ENCODE measurements at places on chromosomes 13 and 19. TPM values are rescaled to one million over a fixed set of nuclear protein-coding genes. Genes with fewer than 3 reads are reported as not detected.

The ONECUT3 gene
- total RNA-seq: not detected

The CABP5 gene
- total RNA-seq: not detected

The SIX5 gene
- total RNA-seq: 16.1 TPM

The ZNF345 gene
- total RNA-seq: 0.58 TPM

The SHISA7 gene
- total RNA-seq: not detected

The THAP8 gene
- 8.4 TPM for total RNA-seq

The RPS19 gene
- 929 TPM for total RNA-seq

The CYP4F2 gene
- not detected for total RNA-seq

The GJB2 gene
- total RNA-seq: 1.4 TPM

The GRK1 gene
- total RNA-seq: not detected

The TEX26 gene
- total RNA-seq: not detected

The SIGLEC11 gene
- not detected for total RNA-seq

The ZNF829 gene
- 1.9 TPM for total RNA-seq

The CELF5 gene
- total RNA-seq: not detected

The FFAR3 gene
- not detected for total RNA-seq

The TICAM1 gene
- total RNA-seq: 0.29 TPM

The METTL21C gene
- not detected for total RNA-seq

The ADAMTS10 gene
- total RNA-seq: 7.6 TPM

The SIGLEC5 gene
- total RNA-seq: not detected

The ZNF560 gene
- total RNA-seq: 0.53 TPM

The CEACAM1 gene
- not detected for total RNA-seq

The ZNF880 gene
- 23.0 TPM for total RNA-seq

The ZNF180 gene
- total RNA-seq: 13.8 TPM

The KIR2DL1 gene
- total RNA-seq: not detected

The SPIB gene
- total RNA-seq: not detected
